Right cardiac atrium (tissue), 5 donors: ENCODE measurements at places on chromosomes 6 and 20. TPM values are rescaled to one million over a fixed set of nuclear protein-coding genes. Genes with fewer than 3 reads are reported as not detected.

Gene CD2AP
- total RNA-seq, result 10.4 TPM

- peak; percentile 35 for DNase-seq
Observed at GRCh38 chr20:64072498-64073063, 6.7 kb downstream of the RGS19 start.

GRCh38 chr6:130708338-130708737 lies 118.9 kb upstream of the SMLR1 start:
- no peak for DNase-seq

DNA sequence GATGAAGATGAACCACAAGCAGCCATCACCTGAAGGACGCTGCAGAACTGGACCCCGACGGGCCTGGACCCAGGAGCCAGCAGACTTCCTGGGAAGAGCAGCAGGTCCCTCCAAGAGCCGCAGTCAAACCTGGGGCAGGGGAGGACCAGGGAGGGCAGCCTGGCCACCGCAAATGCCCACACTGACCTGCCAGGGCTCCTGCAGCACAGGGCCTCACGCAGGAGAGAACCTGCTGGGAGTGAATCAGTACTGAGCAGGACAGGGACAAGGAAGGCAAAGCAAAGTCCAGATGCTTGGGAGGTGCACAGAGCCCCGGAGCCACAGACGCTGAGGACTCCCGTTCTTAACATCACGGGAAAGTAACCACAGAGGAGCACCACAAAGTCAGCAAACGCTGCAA lies 75.2 kb downstream of the TAF4 start:
- DNase-seq, result no peak

DNA sequence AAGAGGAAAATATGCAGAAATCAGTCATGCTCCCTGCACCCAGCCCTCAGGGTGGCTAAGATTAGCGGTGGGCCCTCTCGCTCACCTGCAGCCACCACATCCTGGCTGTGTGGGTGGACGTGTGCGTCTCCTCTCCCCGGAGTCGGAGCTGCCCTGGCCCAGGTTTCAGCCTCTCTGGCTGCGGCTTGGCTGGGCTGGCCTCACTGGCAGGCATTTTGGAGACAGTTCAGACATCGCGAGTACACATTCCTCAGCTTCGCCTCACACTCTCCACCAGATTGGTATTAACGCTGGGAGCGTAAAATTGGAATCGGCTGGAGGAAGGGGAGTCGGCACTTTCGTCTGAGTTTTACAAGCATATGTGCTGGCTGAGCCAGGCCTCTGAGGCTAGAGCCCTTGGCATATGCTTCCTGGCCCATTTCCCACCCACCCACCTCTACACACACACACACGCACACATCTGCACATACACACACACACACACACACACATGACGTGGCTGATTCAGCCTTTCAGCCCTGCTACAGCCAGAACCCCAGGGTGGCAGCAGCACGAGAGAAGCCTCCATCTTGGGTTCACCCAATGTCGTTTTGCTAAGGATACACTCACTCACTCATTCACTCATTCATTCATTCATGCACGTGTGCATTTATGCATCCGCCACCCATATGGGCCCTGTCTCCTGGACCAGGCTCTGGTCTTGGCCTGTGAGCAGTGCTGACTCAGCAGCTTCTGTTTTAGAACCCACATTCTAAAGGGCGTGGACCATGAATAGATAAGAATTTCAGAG lies 42.9 kb downstream of the BCAS4 start:
- DNase-seq, result peak; percentile 74

Gene TTBK1
- total RNA-seq, result 0.69 TPM

DNA sequence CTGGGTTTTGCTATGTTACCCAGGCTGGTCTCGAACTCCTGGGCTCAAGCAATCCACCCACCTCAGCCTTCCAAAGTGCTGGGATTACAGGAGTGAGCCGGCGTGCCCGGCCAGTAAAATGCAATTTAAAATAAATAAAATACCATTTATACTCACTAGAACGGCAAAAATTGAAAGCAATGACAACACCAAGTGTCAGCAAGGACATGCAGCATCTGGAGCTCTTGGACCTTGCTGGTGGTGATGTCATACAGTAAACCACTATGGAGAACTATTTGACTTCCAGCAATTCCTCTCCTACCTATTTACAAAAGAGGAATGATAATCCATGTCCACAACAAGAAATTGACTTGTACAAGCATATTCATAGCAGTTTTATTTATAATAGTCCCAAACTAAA lies 105.7 kb upstream of the PHACTR1 start:
- DNase-seq, result no peak

DNA sequence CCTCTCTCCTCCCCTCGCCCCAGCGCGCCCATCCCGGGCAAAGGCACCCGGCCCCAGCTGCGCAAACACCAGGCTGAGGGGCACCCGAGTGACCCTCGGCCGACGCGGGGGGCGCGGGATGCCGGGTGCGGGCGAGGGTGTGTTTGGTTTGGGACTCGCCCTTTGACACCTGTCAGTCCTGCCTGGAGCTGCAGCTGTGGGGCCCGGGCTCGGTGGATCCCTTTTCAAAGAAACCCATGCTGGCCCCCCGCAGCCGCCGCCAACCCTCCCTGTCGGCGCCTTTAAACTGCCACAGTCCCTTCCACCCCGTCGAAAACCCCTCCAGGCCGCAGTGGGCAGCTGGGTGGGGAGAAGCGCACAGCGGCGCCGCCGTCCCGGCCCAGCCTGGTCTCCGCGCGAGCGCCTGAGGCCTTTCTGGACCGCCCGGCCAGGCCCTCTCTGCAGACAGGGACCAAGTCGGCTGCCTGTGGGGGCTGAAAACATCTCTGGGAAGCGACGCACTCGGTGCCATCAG lies 5.5 kb downstream of the FOXQ1 start:
- DNase-seq, result no peak

DNA sequence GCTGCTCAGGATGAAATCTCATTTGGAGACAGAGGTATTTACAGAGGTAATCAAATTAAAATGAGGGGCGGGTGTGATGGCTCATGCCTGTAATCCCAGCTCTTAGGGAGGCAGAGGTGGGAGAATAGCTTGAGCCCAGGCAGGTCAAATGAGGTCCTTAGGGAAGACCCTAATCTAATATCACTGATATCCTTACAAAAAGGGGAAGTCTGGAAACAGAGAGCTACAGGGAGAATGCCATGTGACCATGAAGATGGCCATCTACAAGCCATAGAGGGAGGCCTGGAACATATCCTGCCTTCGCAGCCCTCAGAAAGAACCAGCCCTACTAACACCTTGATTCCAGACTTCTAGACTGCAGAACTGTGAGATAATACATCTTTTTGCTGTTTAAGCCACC lies 8.3 kb downstream of the MTCL3 start:
- no peak for DNase-seq

- DNase-seq, result no peak
Observed at GRCh38 chr6:16658348-16659034, 102.8 kb downstream of the ATXN1 start.

DNA sequence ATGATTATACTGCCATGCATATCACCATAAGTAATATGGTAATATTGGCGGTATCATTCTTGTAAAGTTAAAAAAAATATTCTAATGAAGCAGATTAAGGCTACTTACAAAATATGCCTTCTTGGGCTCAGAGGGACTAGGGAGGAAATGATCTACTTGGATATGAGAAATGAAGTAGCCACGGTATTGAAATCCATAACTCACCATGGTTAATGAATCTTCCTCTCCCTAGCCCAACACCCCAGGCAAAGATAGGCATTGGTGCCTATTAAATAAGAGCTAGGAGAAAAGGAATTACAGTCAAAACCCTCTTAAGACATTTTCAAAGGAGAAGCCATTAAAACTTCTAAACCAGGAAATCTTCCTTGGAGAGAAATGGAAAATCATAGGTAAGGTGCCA lies 280.5 kb downstream of the TFAP2B start:
- DNase-seq, result no peak

Gene ROS1
- total RNA-seq, result 0.11 TPM

Gene LRRC73
- total RNA-seq, result 2.3 TPM

- DNase-seq, result peak; percentile 2
Observed at GRCh38 chr6:33173535-33174180, 18.6 kb downstream of the COL11A2 start.

GRCh38 chr20:31840906-31841816 lies 4.2 kb downstream of the FOXS1 start:
- peak; percentile 70 for DNase-seq
